ENCODE measurements at places on chromosomes 2 and 18. TPM values are rescaled to one million over a fixed set of nuclear protein-coding genes. Genes with fewer than 3 reads are reported as not detected.

Gene LIMS4
- polyA plus RNA-seq: 1.1 TPM

Gene OSBPL1A
- 49.2 TPM for polyA plus RNA-seq

Gene DYTN
- polyA plus RNA-seq: not detected

Gene KIAA1328
- polyA plus RNA-seq: 9.6 TPM

Gene GPATCH11
- 10.2 TPM for polyA plus RNA-seq

Gene EMILIN2
- polyA plus RNA-seq: 12.5 TPM

Gene MYO3B
- 7.6 TPM for polyA plus RNA-seq

Gene PARD3B
- 41.4 TPM for polyA plus RNA-seq

Gene POMC
- 5.7 TPM for polyA plus RNA-seq

Gene LBX2
- polyA plus RNA-seq: 3.5 TPM

Gene KIAA2012
- 0.10 TPM for polyA plus RNA-seq

Gene PSMA8
- polyA plus RNA-seq: not detected

Gene IL1RL1
- polyA plus RNA-seq: 0.58 TPM

Gene POTEI
- polyA plus RNA-seq: 0.10 TPM

Gene CHRNG
- polyA plus RNA-seq: 0.55 TPM

Gene CCT4
- polyA plus RNA-seq: 190 TPM

Gene CD8A
- 0.18 TPM for polyA plus RNA-seq

Gene ITGB6
- polyA plus RNA-seq: 17.8 TPM

Gene ATP8B1
- 31.3 TPM for polyA plus RNA-seq

Gene NLRC4
- 1.1 TPM for polyA plus RNA-seq

Gene CCDC138
- polyA plus RNA-seq: 17.3 TPM

Gene EVX2
- not detected for polyA plus RNA-seq

Gene MDH1B
- polyA plus RNA-seq: 17.0 TPM

Gene PPIL3
- polyA plus RNA-seq: 80.2 TPM

Gene TXNDC2
- 0.08 TPM for polyA plus RNA-seq

Gene ADRA2B
- 2.5 TPM for polyA plus RNA-seq

Gene CYP27A1
- polyA plus RNA-seq: 47.8 TPM

Gene CYBRD1
- polyA plus RNA-seq: 46.7 TPM

Gene NOSTRIN
- 37.4 TPM for polyA plus RNA-seq

Gene CD8B2
- polyA plus RNA-seq: 0.18 TPM

Gene COQ10B
- polyA plus RNA-seq: 20.6 TPM

Gene KCNK3
- 1.2 TPM for polyA plus RNA-seq

Gene SPATA3
- not detected for polyA plus RNA-seq

Gene SALL3
- polyA plus RNA-seq: 8.7 TPM

Gene ANKRD30BL
- 0.22 TPM for polyA plus RNA-seq

Gene ZNF385B
- 14.4 TPM for polyA plus RNA-seq

Gene G6PC2
- polyA plus RNA-seq: not detected

Gene ALK
- 0.29 TPM for polyA plus RNA-seq

Gene TEX44
- polyA plus RNA-seq: not detected

Gene SP140
- polyA plus RNA-seq: 0.97 TPM

Gene MARCHF4
- polyA plus RNA-seq: 0.10 TPM

Gene SERPINB11
- not detected for polyA plus RNA-seq

Gene TACR1
- 1.7 TPM for polyA plus RNA-seq

Gene FSIP2
- 3.5 TPM for polyA plus RNA-seq

Gene LYG1
- 4.0 TPM for polyA plus RNA-seq

Gene ARHGEF4
- polyA plus RNA-seq: 6.2 TPM

Gene TFPI
- 39.9 TPM for polyA plus RNA-seq

Gene CCDC178
- polyA plus RNA-seq: 1.9 TPM

Gene CRACDL
- 3.0 TPM for polyA plus RNA-seq

Gene SLC23A3
- 17.8 TPM for polyA plus RNA-seq

Gene ALPI
- polyA plus RNA-seq: 0.14 TPM

Gene MAP3K19
- 0.58 TPM for polyA plus RNA-seq

Gene REG3G
- polyA plus RNA-seq: not detected

Gene HAAO
- 40.5 TPM for polyA plus RNA-seq
